ENCODE measurements at places on chromosomes 13 and 19.

GRCh38 chr19:13989487-13989886 is 16.6 kb downstream of the RFX1 start:
- DNase-seq: no peak

GRCh38 chr19:50705422-50706019 is 14.1 kb downstream of the SHANK1 start:
- DNase-seq: no peak

GRCh38 chr13:41099986-41100385 is 32.6 kb downstream of the KBTBD6 start:
- DNase-seq: no peak

DNA sequence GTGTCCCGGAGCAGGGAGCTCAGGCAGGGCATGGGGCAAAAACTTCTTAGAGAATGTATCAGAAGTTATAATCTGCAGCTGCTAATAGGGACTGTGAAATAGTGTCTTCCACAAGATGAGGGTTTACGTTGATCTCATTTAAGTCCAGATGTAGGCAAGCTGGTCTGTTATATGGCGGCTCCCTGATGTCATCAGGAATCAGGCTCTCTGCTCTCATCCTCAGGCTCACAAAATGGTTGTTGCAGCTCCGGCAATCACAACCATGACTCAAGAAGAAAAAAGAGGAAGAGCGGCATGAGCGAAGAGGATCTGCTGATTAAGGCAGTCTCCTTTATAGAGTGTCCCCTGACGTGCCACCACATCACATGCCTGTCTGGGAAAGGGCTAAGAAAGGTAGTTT is 191.3 kb downstream of the KLF5 start:
- DNase-seq: no peak

- DNase-seq: no peak
Observed at GRCh38 chr19:14277608-14278007, 71.6 kb upstream of the ADGRL1 start.
